Kidney epithelial cell (primary cell): ENCODE measurements at places on chromosomes 2 and 18. TPM values are rescaled to one million over a fixed set of nuclear protein-coding genes. Genes with fewer than 3 reads are reported as not detected.
A peak's percentile ranks its signal among the peaks of the same experiment; 100 is the strongest.

DNA sequence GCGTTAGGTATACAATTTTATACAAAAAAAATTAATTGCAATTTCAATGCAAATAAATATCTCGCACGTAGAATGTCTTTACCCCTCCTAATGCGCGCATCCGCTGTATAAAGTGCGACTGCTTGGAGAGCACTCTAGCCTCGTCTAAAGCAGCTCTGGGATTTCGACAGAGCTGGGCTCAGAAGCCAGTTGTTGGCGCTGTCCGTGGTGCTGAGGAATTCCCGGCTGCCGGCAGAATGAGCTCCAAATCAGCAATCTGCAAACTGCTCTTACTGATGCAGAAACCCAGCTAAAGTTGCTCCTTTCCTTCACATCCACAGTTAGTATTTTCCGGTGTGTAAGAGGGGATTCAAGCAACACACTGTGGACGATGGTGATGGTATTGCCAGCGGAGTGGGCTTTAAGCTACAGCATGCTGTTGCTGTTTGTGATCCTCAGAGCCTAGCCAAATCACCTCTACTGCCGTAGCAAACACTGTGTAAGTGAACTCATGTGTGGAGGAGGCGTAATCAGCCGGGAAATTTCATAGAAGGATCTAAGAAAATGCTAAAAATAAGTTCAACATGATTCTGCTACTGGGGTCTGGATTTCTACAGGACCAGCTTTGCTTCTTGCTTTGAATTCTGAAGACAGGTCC, at the start of gene VWC2L:
Gene VWC2L (plus strand): TSS at position 137 of the 637 bp plus-strand sequence. CDS start 3,140 bp downstream, outside the sequence.
- DNase-seq: peak; percentile 48

GRCh38 chr2:179274749-179275148, 10.1 kb upstream of the SESTD1 start:
- no peak for DNase-seq

- no peak for DNase-seq
Observed at GRCh38 chr2:38485734-38486133, 108.7 kb upstream of the ATL2 start.

- no peak for DNase-seq
Observed at GRCh38 chr2:230267059-230267458, 41.5 kb downstream of the SP140 start.

GRCh38 chr2:98717621-98718020, 13.3 kb downstream of the MGAT4A start:
- DNase-seq: no peak

REG1B gene
- not detected in 2 replicates for total RNA-seq

BMPR2 gene
- total RNA-seq: 44.8 and 46.3 TPM in 2 replicates
